Islet precursor cell (in vitro differentiated cells): ENCODE measurements at places on chromosomes 7 and 10.

GRCh38 chr7:69599955-69600709 is 1.9 kb downstream of the AUTS2 start:
- no peak for DNase-seq

- DNase-seq: no peak
These were observed 33.6 kb downstream of the MEOX2 start for GRCh38 chr7:15652776-15653290.

DNA sequence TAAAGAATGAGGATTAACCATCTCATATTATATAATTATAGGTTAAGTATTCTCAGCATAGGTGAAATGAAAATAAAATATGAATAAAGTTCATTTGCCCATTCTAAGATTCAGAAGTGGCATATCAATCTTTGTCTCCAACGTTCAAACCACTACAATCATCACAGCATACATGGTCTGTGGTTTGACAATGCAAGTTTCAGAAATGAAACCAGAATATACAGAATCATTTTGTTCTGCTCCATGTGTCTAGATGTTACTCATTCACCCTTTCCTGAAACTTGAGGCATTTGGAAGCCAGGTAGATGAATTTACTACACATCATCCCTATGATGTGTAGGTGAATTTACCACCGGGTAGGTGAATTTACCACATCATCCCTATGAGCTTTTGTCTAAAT is 44.5 kb upstream of the PPP1R3A start:
- DNase-seq: no peak

- DNase-seq: no peak
These were observed 260.7 kb downstream of the KLF6 start for GRCh38 chr10:3524086-3524960.

DNA sequence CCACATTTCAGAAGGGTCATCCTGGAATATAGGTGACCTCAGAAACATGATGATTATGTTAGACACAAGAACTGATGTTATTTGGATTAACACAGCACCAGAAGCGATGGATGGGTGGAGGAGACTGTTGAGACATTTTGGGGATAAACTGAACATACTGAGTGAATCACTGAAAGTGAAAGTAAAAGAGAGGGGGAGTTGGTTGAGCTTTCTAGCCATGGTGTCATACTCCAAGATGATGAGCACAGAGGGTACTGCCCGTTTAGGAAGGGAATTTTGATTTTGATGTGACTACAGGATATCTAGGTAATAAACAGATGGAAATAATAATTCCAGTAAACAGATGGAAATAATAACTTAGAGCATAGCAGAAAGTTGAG is 248.0 kb upstream of the NPY start:
- no peak for DNase-seq

DNA sequence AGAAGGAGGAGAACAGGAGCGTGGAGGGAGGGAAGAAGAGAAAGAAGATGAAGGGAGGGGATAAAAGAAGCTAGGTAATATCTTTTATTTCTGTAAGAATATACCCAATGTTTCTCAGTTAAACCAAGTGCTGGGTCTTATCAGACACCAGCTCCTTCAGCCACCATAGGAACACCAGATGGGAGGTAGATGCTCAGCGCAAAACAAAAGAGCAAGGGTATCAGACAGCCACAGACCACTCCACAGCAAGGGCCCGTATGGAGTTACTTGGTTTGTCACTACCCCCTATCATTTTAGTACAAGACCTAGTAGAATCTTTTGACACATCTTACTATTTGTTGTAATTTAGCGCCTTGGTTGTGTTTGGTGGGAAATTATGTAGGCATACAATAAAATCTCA is 65.9 kb upstream of the FAM133B start:
- DNase-seq: no peak

- DNase-seq: peak; percentile 77
These were observed 31.6 kb upstream of the LYZL1 start for GRCh38 chr10:29257106-29257783.

GRCh38 chr7:74344132-74344496 is 54.9 kb downstream of the CLIP2 start:
- DNase-seq: no peak

GRCh38 chr10:104622598-104623209 is 18.4 kb upstream of the SORCS3 start:
- peak; percentile 81 for DNase-seq

GRCh38 chr7:57403601-57404342 is 46.2 kb upstream of the ZNF716 start:
- no peak for DNase-seq

- DNase-seq: peak; percentile 73
These were observed 155.1 kb downstream of the LSM5 start for GRCh38 chr7:32335107-32335506.

- DNase-seq: no peak
These were observed 19.4 kb upstream of the ANTXRL start for GRCh38 chr10:46267132-46267985.

GRCh38 chr10:96964131-96964530 is 132.0 kb downstream of the LCOR start:
- no peak for DNase-seq

- DNase-seq: no peak
These were observed 62.4 kb downstream of the MICU1 start for GRCh38 chr10:72563327-72563932.

- no peak for DNase-seq
These were observed 36.6 kb downstream of the BNIP3 start for GRCh38 chr10:131944976-131945695.

GRCh38 chr10:119133949-119134348 is 30.0 kb downstream of the DENND10 start:
- no peak for DNase-seq

DNA sequence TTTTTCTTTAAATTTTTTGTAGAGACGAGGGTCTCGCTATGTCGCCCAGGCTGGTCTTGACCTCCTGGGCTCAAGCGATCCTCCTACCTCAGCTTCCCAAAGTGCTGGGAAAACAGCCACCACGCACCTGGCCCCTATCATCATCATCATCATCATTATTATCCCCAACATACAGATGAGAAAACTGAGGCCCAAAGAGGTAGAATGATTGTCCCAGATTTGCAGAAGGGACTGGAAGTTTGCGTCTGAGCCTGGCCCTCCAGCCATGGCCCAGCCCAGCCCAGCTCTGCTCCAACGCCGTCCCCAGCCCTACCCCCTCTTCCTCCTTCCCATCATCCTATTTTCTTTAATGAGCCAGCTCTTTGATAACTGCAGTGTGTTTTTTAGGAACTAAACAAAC is 34.9 kb downstream of the TMEM130 start:
- no peak for DNase-seq

- DNase-seq: no peak
These were observed 100.1 kb downstream of the RAB11FIP2 start for GRCh38 chr10:117946525-117947070.

DNA sequence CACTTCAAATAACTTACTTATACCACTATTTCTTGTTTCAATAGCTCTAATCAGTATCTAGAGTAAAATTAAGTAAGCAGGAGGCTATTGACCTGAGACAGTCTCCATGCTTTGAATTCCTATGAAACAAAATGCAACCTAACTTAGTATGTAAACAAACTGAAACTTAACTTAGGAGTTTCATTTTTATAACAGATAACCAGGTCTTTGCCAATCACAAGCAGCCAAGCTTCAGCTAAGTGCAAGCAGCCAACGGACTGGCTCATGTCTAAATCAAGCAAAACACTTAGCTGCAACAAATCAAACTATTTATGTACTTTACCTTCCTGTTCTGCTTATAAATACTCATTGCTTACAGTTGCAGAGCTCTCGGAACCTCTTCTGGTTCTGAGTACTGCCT is 4.4 kb upstream of the GSTK1 start:
- no peak for DNase-seq

- no peak for DNase-seq
These were observed 58.3 kb downstream of the MALSU1 start for GRCh38 chr7:23357190-23358093.

- DNase-seq: no peak
These were observed 5.4 kb downstream of the PLAC9 start for GRCh38 chr10:80137920-80138319.

DNA sequence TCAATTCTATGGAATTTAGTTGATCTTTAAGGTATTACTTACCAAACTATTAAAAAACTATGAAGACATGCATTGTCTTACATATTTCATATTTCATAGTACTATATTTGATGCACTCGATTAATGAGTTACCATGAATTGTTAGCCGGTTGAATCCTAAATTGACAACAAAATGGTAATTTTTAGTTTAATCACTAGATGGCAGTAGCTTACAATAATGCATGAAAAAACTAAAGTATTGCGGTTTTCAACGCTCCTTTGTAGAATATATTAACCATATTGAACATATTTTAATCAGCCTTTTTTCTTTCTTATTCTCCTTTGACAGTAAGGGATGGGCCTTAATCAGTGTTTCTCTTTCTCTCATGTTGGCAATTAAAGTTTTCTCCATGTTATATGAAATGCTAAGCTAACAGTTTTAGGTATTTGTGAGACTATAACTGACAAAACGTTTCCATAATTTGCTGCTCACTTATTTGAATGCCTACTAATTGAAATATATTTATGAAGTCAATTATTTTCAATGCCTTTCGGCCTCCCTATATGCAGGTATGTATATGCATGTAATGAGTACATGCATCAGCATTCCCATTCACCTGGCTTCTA is 48.5 kb upstream of the ARL4A start:
- DNase-seq: no peak

GRCh38 chr7:105800442-105800841 is 76.0 kb downstream of the ATXN7L1 start:
- no peak for DNase-seq

DNA sequence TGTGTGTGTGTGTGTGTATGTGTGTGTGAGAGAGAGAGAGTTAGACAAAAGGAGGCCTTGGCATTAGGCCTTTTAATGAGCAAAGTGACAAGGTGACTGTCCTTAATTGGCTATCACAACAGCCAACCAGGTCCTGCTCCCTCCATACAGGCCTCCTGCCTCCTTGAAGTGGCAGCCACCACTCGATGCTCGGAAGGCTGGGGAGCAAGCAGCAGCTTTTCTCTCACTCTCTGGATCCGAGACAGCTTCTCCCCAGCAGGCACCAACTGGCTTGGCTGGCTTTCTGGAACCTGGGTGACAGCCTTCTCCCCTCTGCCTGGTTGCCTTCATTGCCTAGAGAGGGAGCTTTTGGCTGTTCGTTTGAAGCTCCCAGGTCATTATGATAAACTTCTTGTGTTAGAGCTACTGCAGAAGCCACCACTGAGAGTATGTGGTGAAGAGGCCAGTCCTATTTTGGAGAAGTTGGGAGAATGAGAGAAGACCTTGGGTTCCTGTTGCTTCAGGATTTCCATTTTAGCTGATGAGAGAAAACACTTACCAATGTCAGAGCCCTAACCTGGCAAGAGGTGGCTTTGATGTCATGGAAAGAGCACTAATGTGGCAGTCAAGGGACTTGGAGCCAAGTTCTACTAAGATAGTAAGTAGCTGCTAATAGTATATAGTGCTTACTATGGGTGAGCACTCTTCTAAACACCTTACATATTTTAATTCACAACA is 37.6 kb downstream of the RPS24 start:
- no peak for DNase-seq

- peak; percentile 60 for DNase-seq
These were observed 7.6 kb upstream of the ZNF503 start for GRCh38 chr10:75408911-75409885.

DNA sequence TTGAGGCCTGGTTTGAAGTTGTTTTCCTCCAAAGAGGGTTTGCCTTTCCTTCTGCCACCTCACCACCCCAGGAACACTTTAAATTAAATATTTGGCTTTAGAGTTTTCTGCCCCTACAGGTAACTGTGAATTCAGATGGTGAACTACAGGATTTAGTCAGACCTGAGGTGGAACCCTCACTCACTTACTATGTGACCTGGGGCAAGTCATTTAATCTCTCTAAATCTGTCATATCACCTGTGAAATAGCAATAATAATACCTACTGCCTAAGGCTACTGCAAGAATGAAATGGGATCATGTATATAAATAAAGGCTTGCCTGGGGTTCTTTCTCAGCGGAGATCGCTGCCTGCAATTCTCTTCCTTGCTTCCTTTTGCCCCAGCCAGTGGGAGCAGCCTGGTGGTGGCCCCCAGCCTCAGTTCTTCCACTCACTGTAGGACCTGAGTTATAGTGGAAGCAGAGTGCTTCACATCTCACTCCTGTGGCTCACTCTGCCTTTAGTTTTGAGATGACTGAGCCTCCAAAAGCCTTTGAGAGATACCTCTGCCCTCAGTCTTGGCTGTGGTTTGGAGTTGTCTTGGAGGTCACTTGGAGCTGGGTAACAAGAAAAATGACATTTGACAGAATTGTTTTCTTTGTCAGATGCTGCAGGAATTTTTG is 6.1 kb upstream of the ANKRD2 start:
- DNase-seq: no peak

DNA sequence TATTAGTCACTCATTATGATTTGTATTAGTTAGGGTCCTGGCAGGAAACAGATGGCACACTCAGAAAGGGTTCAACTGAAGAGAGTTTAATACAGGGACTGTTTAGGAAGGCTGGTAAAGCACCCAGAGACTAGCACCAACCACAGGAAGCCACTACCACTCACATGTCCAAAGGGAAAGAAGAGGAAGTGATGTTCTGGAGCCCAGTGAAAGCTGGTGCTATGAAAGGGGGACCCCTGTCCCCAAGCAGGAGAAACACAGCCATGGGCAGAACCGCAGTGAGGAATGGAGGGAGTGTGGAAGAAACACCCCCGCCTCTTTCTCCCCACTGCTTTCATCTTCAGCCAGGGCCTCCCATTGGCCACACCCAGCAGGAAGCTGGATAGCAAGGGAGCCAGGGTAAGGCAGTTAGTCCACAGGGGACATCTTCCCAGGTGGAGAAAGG is 3.2 kb upstream of the VSIR start:
- DNase-seq: no peak

DNA sequence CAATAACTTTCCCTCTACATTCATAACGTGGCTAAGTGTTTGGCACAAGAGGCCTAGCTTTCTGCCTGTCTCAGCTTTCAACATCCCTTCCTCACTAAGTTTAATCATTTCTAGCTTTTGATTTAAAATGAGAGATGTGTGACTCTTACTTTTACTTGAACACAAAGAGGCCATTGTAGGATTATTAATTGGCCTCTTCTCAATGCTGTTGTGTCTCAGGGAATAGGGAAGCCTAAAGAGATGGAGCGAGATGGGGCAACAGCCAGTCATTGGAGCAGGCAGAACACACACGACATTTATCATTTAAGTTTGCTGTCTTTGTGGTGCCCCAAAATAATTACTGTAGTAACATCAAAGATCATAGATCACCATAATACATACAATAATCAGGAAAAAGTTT is 167.1 kb upstream of the TRIM24 start:
- no peak for DNase-seq

DNA sequence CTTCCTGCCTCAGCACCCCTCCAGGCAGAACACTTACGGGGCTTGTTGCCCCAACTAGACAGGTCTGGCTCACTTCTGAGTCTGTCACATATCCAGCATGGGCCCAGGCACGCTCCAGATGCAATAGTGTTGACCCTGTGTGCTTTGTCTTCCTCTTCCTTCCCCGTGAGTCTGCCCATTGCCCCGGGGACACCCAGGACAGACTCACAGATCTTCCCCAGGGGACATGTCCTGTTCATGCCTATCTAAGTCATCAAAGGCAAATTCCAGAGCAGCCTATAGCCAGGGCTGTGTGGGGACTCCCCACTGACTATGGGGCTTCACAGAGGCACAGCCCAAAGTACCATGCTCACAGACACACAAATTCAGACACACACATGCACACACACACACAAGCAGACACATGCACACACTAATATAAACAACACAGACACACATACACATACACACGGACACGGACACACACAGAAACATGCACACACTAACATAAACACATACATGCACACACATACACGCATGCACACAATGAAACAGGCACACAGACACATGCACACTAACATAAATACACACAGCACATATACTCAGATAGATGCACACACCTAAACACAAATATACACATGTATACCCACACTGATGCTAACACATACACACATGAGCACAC is 175.8 kb downstream of the KCNMA1 start:
- peak; percentile 80 for DNase-seq
